ENCODE measurements at places on chromosomes 6 and 20. TPM values are rescaled to one million over a fixed set of nuclear protein-coding genes. Genes with fewer than 3 reads are reported as not detected.

DNA sequence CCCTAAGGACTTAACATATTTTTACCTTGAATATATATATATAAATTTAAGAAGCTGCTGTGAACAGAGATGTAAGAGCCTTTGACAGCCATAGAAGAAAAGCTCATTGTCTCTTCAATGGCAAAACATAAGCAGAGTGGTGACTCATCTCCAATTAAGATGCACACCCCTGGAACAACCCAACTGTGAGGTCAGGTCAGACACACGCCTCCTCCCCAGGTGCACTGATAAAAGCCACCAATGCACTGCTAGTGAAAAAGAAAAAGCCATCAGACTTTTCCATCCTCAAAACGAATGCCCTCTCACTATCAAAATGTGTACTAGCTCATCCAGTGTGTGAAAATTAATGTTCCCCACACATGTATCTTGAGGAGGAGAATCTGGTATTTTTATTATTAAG lies 100.1 kb downstream of the SMLR1 start:
- no peaks in the 10 kb centered on the region for H3K36me3 ChIP-seq
- H3K27me3 ChIP-seq = no peaks in the 10 kb centered on the region
- no peak for DNase-seq
- no peak overlapping the region for H3K27ac ChIP-seq
- peaks cover 10% of the 10 kb centered on the region for H3K4me1 ChIP-seq

The C20orf141 gene
- not detected for total RNA-seq

The BMP7 gene
- total RNA-seq = 317 TPM

The UST gene
- not detected for total RNA-seq
